Activated naive CD4-positive, alpha-beta T cell (primary cell): ENCODE measurements at places on chromosomes 1 and 21.

GRCh38 chr1:48470481-48470855 is 1.5 kb downstream of the SPATA6 start:
- DNase-seq, result no peak

DNA sequence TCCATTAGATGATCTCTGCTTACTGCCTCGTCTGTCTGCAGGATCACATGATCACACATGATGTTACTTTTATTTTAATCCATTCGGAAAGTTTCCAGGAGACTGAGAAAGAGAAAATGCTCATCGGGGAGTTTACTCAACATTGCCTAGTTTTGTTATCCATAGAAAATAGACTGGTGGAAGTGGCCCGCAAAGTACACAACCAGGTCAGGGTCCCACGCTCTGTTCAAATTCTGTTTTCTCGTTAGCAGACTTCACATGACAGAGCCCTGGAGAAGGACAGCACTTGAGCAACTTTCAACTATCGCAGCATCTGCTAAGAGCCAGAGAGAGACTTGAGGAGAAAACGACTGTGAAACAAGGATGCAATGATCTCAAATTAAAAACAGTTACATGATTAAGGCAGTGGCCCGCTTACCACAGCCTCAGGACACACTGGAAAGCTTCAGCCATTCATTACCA is 44.2 kb downstream of the ADAMTS1 start:
- DNase-seq, result no peak

- no peak for DNase-seq
Measured at GRCh38 chr1:85172684-85173337, 28.0 kb downstream of the SYDE2 start.

DNA sequence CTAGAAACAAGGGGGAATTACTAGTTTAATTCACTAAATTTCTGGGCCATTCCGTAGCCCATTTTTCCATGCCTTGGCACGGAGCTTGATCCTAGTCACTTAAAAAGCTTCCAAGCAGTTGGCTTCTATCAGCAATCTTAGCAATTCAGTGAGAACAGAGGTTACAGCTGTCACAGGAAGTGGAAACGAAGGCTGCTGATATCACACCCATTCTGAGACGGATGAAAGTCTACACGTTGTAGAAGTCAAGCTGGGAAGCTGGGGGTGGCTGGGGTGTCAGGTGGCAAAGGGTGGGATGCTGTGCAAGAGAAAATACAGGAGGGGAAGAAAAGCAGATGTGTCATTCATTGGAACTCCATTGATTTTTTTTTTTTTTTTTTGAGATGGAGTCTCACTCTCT is 11.8 kb upstream of the STMN1 start:
- no peak for DNase-seq

GRCh38 chr1:72936151-72936740 is 653.9 kb upstream of the NEGR1 start:
- DNase-seq, result no peak

- DNase-seq, result no peak
Measured at GRCh38 chr1:64543831-64544230, 73.9 kb downstream of the CACHD1 start.

DNA sequence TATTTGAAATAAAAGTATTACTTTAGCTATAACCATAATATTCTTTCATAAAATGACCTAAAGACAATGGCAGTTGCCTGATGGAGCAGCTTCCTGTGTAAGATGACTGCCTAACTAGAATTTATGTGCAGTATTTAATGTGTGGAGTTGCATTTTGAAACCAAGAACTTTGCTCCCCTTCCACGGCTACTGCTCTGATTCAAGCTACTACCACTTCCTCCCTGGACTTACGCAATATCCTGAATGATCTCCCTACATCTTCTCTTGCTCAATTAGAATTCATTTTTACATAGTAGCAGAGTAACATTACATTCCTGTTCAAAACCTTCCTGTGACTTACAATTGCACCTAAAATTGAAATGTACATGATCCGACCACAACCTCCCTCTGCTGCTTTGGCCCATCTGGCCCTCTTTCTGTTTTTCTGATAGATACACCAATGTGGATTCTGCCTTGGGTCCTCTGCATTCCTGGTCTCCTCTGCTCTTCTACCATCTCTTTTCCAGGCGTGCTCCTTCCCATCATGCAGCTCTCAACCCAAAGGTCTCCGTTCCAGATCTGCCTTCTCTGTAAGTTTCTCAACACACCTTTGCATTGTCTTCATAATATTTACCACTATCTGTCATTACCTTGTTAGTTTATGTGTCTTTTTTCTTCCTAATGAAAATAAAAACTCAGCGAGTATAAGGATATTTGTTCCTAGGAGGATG is 47.4 kb upstream of the USP25 start:
- DNase-seq, result no peak

DNA sequence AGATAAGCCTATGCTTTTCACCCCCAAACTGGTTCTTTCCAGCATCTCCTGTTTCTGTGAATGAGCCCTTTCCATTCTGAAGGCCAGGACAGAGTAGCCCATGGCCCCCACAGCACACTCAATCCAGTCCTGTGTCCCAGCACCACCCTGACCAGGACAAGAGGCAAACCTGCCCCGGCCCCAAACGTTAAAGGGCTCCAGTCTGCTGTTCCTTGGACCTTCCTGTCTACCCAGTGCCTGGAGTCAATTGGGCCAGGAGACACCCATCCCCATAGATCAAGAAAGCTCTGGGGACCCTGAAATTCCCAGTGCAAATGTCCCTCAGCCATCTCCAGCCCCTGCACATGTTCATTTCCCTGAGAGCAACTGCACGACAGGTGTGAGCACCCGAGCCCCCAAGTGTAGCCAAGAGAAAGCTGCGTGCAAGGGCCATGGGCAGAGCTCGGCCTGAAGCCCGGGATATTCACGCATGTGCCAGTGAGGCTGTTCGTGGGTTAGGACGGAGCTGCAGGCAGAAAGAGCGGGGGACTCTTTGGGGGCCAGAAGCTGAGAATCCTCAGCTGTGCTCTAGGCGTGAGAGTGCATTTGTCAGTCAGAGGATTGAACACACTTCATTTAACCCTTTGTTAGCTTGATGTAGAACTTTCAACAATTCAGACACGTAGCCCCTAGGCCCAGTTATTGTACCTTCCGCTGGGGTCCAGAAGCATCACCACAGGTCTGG is 4.2 kb upstream of the RIPK4 start:
- no peak for DNase-seq
